ENCODE measurements at places on chromosomes 6 and 20.

DNA sequence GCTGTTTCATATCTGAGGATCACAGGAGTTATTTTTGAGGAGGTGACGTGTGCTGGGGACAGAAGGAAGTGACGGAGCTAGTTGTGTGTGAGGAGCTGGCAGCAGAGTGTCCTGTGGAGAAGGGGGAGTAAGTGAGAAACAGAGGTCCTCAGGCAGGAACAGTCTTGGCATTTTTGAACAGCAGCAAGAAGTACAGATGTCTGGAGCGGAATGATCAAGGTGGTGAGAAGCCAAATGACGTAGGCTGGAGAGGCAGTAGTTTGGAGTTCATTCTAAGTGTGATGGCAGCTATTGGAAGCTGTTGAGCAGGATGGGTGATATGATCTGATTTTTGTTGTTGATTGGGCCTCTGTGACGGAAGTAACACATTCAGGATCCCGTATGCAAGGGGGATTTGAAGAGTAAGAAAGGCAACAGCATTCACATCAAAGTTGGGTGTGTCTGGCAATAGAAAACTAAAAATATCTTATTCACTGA is 52.3 kb downstream of the SOBP start:
- DNase-seq: no peak

GRCh38 chr6:37709932-37710555 is 12.4 kb upstream of the MDGA1 start:
- no peak for DNase-seq

DNA sequence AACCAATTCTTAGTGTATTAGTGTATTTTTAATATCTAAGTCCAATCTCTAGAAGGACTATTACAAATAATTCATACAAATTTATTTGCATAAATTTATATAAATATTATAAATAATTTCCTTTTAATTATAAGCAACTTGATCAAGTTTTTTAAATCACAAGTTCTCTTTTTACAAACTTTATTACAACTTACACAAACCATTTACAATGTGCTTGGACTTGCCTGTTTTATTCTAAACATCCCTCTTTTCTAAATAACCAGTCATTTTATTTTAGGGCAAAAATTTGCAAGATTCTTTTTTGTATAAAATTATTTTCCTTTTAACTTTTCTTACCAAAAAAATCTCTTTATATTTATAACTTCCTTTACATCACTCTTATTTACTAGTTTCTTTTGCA is 83.5 kb upstream of the SYNCRIP start:
- no peak for DNase-seq

DNA sequence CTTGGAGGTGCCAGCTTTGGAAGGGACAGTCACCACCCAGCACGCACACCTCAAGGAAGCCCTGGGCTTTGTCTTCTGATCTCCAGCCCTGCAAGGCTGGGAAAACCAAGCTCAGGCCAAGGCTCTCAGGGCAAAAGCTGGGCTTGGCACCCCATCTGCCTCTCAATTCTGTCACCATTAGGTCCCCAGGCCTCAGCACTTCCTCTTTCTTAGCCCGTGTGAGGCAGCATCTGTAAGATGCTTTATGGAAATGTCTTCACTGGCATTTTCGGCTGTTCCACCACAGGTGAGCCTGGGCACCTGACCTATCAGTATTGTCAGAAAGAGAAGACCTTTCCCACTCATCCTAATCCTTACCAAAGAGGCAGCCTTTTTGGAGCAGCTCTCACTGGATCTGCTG is 24.6 kb downstream of the GMEB2 start:
- DNase-seq: no peak

DNA sequence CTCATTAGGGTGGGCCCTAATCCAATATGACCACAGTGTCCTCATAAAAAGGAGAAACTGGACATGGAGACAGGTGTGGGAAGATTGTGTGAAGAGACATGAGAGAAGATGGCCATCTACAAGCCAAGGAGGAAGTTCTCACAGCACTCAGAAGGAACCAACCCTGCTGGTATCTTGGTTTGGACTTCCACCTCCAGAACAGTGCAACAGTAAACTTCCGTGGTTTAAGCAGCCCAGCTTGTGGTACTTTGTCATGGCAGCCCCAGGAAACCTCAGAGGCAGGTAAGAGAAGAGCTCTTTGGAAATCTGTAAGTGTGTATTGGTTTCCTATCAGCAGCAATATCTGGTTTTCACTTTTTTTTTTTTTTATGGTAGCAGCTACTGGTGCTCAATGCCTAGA is 16.5 kb upstream of the CNKSR3 start:
- DNase-seq: no peak

GRCh38 chr6:40735121-40735520 is 148.0 kb upstream of the LRFN2 start:
- DNase-seq: no peak

- no peak for DNase-seq
Observed at GRCh38 chr6:112331306-112331705, 15.8 kb upstream of the RFPL4B start.

- no peak for DNase-seq
Observed at GRCh38 chr20:13685623-13686022, 46.9 kb upstream of the TASP1 start.

GRCh38 chr6:158799051-158799792 is 19.9 kb downstream of the EZR start:
- no peak for DNase-seq

DNA sequence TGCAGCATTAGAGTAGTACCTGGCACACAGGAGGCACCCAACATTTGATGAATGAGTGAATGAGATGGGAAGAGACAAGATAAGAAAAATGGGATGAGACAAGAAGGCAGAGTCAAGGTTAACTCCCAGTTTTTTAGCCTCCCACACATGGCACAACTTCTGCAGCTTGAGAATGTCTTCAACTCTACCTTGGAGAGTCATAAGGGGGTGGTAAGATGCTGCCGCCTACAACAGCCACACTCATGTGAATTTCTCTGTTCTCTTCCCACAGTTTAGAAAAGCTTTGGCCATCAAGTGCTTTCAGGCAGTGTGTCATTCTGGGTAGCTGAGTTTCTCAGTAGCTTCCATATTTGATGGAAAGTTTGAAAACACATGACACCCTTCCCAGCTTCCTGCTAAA is 19.5 kb upstream of the GPR6 start:
- no peak for DNase-seq

GRCh38 chr20:38044685-38045084 is 11.1 kb downstream of the RPRD1B start:
- DNase-seq: no peak

- no peak for DNase-seq
Observed at GRCh38 chr6:69816026-69816425, 19.2 kb upstream of the LMBRD1 start.

GRCh38 chr6:66735106-66735890 is 1028.3 kb upstream of the EYS start:
- DNase-seq: no peak

DNA sequence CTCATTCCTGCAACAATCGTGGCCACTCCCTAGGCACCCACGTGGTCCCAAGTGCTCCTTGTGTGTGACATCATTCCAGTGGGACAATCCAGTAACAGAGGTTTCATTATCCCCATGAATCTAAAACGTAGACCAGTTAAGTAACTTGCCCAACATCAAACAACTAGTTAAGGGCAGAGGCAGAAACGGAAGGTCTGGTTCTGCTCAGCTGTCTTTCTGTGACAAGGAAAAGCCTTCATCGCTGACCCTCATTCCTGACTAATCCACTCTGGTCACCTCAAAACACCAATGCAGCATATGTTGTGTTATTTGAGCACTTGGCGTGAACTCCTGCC is 261.4 kb upstream of the JARID2 start:
- no peak for DNase-seq

- DNase-seq: no peak
Observed at GRCh38 chr20:52270696-52271095, 79.1 kb upstream of the ZFP64 start.

- no peak for DNase-seq
Observed at GRCh38 chr6:5906842-5907241, 99.9 kb downstream of the NRN1 start.

DNA sequence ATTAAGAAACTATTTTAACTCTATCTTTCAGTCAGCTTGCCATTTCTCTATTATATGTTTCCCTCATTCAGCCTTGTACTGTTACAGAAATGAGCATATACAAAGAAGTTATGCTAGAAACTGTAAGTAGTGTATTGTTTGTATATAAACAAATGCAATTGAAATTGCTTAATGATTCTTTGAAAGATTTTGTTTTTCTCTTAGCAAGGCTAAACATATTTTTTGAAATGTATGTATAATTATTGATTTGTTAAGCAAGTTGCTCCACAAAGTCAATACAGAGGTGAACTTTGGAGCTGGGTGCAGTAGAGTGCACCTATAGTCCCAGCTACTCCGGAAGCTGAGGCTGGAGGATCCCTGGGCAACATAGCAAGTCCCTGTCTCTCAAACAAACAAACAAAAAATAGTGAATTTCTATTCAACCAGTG is 253.6 kb downstream of the RNGTT start:
- DNase-seq: no peak

GRCh38 chr6:147195510-147195909 is 8.7 kb upstream of the STXBP5 start:
- no peak for DNase-seq

DNA sequence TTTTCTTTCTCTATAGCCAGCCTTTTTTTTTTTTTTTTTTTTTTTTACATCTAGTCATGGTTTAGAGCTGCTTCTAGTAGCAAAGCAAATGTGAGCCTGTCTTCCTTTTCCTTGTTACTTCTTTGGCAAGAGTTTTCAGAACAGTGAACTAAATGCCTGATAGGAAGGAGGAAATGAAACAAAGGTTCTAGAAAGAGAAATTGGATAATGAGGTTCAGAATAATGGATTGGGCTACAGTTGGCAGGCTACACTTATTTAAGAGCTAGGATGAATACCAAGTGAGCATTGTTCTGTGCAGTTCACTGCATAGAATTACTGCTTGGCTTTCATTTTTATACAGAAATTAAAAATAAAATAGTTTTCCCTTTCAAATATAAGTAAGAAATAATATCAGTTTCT is 78.6 kb downstream of the HIVEP1 start:
- DNase-seq: no peak

GRCh38 chr20:60473211-60473610 is 515.0 kb downstream of the CDH26 start:
- DNase-seq: no peak

- DNase-seq: peak; percentile 9
Observed at GRCh38 chr6:70857387-70858077, 99.3 kb downstream of the B3GAT2 start.

DNA sequence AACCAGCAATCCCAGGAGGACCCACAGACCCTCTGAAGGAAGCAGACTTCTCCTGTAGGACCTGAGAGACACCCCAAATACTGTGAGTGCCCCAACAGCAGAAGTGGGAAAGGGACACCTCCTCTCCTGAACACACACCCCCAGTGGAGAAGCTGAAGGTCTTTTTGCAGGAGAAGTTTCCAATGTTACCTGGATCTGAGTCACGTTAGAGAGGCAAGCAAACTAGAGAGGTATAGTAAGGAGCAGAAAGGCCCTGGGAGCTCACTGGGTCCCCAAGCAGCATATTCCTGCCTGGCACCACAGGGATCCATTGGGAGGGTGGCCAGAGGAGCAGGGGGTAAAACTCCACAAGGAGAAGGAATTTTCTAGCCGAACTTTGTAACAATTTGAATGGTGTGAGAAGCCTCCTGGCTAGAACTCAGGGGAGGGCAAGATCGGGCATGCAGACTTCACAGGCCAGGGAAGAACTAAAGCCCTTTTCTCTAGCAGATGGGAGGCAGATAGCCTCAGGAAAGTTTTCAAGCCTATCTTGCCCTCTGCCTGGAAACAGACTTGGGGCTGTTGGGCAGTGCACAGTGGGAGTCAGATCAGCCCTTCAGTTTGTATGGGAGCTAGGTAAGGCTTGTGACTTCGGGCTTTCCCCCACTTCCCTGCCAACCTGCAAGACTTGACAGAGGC is 68.2 kb upstream of the SSTR4 start:
- no peak for DNase-seq

DNA sequence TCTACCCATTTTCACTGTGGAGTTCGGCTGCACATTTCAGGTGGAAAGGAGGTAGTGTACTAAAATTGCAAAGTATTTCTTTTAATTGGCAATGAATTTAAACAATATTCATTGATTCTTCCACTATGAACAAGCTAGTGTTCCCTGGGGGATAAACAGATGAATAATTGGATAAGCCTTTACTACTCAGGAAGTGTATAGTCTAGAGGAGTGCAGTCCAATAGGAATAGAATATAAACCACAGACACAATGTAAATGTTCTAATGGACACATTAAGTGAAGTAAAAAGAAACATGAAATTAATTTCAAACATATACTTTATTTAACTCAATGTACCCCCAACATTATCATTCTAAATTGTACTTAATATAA is 28.7 kb downstream of the SGK1 start:
- no peak for DNase-seq

GRCh38 chr6:43773050-43773979 is 3.3 kb downstream of the VEGFA start:
- DNase-seq: peak; percentile 87

- no peak for DNase-seq
Observed at GRCh38 chr20:3194617-3195280, 9.7 kb downstream of the DDRGK1 start.

- no peak for DNase-seq
Observed at GRCh38 chr6:158906926-158907325, 87.8 kb upstream of the EZR start.

DNA sequence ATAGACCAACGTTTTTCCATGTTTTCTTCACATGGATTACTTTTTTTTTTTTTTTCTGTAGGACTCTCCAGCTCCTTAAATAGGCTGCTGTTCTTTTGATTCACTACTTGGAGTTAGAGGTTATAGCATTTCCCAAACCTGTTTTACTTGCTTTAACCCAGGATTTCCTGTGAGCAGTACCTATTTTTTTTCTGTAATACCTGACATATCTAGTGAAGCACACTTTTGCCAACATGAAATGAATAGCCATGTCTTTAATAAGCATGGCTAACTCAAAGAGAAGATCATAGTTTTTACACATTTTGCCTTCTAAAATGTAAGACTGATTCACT is 137.0 kb downstream of the FOXA2 start:
- no peak for DNase-seq

- DNase-seq: no peak
Observed at GRCh38 chr20:50245498-50246366, 55.1 kb downstream of the CEBPB start.

DNA sequence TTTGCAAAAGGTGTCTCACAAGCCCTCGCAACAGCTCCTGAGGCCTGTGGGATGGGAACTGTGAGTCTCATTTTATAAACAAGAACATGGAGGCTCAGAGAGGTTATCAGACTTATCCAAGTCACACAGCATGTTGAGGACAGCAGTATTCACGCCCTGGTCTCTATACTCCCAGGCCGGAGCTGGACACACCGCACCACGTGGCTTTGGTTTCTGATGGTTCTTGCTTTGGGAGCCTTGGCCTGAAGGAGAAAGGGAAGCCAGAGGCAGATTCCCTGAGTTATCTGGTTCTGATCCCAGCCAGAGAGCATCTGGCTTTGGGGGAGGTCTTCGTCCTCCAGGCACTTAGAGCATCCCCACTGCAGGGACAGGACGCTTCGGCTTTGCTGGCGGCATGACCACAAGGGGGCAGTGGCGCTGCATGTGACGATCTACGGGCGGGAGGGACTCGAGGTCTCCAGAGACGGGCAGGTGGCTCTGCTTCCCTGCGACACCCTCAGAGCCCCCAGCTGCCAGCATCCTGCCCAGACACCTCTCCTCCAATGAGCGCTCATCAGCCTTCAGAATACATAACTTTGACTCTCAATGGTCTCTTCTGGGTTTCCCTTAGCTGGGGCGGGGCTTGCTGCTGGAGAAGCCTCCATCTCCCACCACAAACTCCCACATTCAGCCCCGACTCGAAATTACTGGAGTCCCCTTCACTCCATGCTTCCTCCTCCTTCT is 51.4 kb upstream of the SAYSD1 start:
- peak; percentile 80 for DNase-seq

All from GM12892 (cell line).